Renal cortical epithelial cell (primary cell): ENCODE measurements at places on chromosomes 2 and 18. TPM values are rescaled to one million over a fixed set of nuclear protein-coding genes. Genes with fewer than 3 reads are reported as not detected.

PHOSPHO2 gene
- 4.2 and 7.7 TPM in 2 replicates for total RNA-seq

CHRNA1 gene
- 0.05 and 0.17 TPM in 2 replicates for total RNA-seq

ERMN gene
- total RNA-seq: not detected in 2 replicates

DTNB gene
- 5.0 and 10.7 TPM in 2 replicates for total RNA-seq

- DNase-seq: no peak
Measured at GRCh38 chr2:1143129-1143528, 192.5 kb downstream of the SNTG2 start.

DNA sequence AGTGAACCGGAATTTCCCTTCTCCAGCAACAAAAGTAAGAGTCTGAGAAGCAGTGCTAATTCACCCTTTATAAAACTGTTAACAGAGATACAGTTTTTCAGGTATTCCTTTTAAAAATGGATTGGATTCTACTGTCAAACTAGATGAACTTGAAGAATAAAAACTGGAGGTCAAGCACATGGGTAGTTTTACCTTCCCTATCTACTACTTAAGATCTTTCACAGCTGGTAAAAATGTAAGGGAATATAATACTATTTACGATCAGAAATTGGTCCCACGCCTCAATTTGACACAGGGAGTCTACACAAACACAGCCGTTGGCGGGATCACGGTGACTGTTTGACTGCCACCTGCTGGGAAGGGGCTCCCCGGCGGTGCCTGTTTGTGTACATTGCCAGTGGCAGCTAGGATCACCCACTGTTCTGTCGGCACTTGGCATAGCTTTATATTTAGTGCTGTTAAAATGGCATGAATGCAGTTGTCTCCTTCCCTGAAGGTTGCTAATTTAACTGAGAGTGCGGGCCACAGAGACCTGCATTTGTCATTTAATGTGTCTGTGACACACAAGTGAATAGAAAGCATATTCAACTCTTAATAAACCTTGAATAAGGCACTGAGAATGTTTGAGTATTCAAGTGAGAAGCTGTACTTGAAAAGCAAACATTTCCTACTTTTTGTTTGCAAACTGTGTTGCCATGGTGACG is 59.5 kb downstream of the ABCG8 start:
- DNase-seq: peak; percentile 10

DNA sequence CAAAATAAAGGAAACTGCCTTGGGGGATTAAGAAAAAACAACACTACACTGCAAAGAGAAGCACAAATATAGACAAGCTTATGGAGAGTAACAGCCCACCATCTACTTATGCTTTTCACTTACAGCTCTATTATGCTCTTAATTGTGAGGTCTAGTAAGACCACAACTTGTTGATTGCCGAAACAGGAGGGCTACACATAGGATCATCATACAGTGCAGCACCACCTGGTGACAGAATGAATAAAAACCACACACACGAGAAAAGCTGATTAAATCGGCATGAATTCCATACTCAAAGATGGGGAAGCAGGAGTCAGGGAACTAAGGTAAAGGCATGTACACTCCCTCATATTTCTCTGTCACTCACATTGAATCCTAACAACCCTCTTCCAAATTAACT is 259.2 kb downstream of the IKZF2 start:
- DNase-seq: peak; percentile 62

DNA sequence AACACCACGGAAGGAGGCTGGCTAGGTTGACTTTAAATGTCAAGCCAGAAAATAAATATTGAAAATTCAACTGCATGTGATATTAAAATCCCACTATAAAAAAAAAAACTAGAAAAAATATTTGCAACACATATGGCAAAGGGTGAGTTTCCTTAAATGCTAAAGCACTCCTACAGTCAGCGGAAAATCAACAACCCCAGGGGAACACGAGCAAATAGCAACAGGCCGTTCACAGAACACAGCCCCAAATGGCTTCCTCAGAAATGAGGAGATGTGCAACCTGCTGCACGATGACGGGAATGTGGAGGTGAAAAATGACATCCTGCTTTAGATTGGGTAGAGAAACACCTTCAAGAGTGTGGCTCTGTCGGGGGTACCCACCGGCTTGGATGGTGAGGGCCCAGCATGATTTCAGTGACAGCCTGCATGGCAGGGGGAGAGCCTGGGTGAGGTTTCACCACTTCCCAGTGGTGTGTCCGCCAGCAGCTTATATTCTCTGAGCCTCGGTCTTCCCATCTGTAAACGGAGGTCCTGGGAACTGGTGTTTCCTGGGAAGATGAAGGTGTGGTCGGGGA is 157.9 kb upstream of the GLI2 start:
- no peak for DNase-seq

- peak; percentile 73 for DNase-seq
Measured at GRCh38 chr2:107570876-107571275, 255.8 kb upstream of the RGPD4 start.

DNA sequence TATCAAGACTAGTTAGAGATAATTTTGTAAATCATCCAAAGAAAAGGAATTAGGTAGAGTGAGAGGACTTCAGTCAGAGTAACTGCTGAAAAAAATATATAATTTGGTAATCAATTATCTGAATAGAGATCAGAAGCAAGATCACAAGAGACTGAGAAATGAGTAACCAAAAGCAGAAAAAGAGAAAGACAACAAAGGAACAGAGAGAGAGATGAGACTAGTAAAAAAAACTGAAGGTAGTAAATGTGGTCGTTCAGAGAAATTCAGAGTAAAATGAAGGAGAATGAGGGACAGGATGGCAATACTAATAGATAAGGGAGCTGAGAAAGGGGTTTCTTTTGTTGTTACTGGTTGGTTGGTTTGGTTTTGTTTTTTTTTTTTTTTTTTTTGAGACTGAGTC is 16.5 kb downstream of the STRN start:
- DNase-seq: no peak

GRCh38 chr2:67752969-67753368 is 309.8 kb downstream of the C1D start:
- peak; percentile 94 for DNase-seq
